Activated naive CD4-positive, alpha-beta T cell (primary cell): ENCODE measurements at places on chromosomes 11 and 22.
A peak's percentile ranks its signal among the peaks of the same experiment; 100 is the strongest.

DNA sequence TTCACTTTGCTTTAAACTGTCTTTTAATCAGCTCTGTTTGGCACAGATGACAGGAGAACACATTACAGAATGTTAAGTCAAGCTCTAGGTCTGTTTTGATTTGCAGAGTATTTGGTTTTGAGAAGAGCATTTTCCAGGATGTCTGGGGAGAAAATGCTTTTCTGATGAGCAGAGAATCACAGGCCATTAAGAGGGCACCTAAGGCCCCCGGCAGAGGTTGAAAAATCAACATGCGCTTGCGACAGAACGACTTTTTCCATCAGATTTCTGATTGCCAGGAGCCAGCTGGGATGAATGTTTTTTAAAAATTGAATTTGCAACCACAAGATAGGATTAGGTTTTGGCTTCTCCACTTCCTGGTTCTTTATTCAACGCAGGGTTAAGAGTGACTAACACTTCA, 304.5 kb downstream of the JRKL start:
- DNase-seq, result no peak

GRCh38 chr22:31248138-31248745, 36.1 kb downstream of the LIMK2 start:
- DNase-seq, result peak; percentile 14

DNA sequence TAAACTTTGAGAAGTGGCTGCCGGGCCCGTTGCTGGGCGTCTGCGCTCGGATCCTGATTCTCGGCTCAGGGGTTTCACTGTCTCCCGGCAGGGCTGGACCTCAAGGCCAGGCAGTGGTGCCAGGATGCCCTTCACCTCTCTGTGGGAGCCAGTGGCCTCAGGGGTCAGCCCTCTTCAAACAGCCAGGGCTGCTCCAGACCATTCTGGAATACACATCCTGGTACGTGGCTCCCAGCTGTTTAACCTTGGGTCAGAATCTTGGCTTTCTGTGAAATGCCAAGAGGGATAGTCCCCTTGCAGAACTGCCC, 70.5 kb downstream of the MPPED1 start:
- DNase-seq, result no peak

- no peak for DNase-seq
Observed at GRCh38 chr22:27639248-27640086, 162.1 kb downstream of the MN1 start.

DNA sequence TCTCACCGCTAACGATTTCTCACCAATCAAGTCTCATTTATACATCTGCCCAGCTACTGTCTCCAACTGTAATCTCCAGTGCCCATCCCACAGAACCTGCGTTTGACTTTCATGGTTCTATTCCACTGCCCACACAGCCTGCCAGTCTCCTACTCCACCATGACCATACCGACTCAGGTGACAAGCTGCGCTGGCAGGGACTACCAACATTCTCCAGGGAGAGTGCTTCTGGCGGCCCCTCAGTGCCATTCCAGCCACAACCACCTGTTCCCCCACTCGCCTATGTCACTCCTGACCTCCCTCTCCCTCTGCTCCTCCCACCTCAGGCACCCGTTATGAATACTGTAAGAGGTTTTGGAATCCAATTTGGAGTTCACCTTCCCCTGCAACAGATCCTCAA, 108.5 kb upstream of the BID start:
- no peak for DNase-seq

DNA sequence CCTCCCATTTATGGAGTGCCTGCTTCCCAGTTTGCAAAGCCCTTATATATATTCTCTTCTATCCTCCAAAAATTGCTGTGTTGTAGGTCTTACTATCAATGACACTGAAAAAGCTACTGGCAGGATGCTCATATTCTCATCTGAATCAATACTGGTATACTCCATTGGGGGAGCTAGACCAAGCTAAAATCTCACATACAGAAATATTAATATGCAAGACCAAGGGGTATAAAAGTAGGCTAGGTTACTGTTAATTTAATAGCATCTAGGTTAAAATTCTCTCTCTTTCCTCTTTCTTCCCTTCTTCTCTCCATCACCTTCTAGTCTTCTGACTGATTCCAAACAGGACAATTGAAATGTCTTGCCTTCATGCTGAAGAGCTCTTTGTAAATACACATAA, 17.1 kb upstream of the BDNF start:
- no peak for DNase-seq

- no peak for DNase-seq
Observed at GRCh38 chr11:9672288-9672916, 8.5 kb downstream of the SWAP70 start.

DNA sequence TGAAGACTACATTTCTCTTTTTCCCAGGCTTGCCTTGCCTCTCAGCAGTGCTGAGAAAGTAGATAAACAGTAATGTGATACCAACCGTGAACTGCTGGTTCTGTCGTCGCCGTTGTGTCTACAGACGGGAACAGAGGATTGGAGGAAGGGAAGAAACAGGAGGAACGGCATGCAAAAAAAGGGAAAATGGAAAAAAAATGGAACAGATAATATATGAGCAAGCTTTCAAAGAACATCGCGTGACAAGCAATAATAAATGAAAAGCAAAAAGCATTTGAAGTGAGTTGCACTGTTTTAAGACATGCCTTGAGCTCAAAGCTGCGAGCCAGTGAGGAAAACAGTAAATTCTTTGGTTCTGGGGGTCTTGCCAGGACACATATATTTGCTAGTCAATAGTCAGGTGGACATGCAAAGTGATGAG, 305.9 kb downstream of the CADM1 start:
- no peak for DNase-seq

GRCh38 chr22:20131597-20131858, at the start of gene ZDHHC8:
Gene ZDHHC8, plus strand, starts transcription at chr22:20131804. Its CDS starts 144 bp downstream, at chr22:20131948.
- DNase-seq, result no peak

DNA sequence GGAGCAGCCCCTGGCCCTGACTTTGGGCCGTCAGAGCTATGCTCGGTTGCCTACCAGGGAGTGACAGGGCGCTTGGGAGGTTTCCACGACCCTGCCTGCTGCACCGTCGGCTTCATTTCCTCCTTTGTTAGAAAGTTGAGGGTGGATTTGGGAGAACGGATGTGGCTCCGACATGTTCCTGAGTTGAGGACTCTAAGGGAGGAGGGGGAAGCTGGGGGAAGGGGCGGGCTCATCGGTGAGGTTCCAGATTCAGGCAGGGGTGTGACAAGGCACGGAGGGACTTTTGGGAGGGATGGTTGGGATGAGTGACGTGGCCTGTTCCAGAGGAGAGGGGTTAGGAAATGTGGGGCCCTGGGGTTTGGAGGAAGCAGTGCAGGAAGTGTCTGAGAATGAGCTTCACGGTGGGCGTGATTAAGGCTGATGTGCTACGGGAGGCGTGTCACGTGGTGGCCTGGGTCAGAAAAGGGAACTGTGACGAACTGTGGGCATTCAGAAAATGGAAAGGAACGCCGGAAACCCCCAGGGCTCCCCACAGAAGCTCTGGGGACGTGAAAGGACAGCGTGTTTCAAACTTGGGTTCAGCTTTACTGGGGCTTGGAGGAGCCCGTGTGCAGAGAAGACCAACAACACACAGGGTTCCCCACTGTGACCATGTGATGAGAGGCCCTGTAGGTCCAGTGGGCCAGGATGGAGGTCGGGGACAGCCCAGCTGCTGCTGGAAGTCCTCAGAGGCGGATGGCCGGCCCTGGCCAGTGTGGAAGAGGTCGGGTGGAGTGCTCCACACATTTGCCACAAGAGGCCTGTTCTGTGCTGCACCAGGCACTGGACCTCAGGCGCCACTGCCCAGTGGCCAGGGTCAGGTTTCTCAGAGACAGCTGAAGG, 2.8 kb downstream of the PARVB start:
- DNase-seq, result no peak

DNA sequence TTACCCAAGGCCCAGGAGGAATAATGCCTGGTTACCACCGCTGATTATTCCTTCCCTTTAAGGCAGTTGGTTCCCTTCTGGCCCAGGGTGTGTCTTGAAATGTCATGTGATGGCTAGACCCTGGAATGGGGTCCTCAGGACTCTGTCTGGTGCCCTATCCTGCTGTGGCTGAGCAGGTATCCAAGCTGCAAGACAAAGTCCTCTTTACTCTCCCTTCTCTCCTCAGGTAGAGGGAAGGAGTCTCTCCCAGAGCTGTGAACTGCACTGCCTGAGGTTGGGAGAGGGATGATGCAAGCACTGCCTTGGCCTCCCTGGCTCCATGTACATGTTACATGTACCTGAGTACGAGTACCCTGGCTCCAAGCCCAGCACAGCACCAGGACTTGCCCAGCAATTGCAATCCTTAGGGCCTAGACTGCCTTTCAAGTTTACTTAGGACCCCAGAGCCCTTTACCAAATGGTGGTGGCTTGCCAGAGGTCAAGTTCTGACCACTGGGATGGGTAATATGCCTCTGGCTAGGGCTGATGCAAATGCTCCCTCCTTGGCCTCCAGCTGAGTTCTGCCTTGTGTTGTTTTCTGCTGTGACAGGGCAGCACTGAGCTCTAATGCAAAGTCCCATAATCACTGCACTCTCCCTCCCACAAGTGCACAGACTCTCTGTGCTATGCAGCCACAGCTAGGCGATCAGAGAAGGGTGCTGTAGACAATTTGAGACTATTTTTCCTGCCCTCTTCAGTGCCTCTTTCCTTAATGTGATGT, 20.7 kb upstream of the AQP11 start:
- DNase-seq, result no peak

DNA sequence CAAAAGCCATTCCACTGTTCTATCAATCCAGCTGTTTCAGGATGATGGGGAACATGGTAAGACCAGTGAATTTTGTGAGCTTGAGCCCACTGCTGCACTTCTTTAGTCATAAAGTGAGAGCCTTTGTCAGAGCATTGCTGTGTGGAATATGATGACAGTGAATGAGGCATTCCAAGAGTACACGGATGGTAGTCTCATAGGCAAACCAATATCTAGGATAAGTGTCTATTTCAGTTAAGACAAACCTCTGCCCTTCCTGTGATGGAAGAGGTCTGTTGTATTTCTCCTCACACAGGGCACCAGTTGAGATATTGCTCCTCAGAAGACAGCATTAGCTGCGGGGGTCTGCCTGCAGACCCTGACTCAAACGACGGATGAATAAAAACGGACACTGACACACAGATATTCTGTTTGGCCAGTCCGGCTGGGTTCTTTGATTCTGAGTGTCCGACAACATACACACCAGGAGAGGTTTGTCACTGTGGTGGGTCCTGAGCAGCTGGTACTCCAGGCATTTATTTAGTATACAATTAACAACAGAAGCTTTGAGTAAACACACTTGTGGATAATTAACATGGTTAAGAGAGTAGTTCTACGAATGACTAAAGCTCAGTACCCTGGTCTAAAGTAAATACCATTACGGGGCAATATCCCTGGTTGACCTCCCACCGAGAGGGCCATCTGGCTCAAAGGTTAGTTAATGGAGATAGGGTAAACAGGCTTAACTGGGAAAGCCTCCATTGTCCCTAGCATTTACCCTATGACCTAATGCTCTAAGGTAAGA, 121.7 kb downstream of the ZNF280B start:
- no peak for DNase-seq

DNA sequence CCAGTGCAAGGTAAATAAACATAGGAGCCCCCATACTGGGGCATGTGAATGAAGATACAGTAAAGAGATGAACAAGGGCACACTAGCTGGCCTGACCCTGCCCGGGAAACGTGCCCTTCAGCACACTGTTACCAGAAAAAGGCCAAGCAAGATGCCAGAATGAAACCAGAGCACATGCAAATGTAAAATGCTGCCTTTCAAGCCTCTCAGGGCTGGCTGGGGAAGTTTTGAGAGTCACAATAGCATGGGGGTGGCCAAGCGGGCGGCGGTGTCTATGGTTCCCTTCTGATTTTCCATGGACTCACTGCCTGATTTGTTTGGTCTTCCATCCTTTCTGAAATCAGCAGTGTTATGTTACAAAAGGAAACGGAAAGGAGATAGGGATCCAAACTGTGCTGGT, 18.9 kb upstream of the SUSD2 start:
- DNase-seq, result no peak

DNA sequence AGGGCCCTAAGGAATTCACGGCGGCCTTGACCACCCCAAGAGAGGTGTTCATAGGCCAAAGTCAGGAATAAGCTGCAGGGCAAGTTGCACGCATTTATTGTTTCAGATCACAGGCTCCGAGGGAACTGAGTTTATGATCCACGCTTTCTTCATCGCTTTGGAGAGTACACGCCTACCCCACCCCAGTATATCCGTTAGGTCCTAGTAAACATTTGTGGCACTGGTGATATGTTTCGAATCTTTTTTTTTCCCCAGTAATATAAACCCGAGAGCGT, 805 bp downstream of the GANAB start:
- no peak for DNase-seq

DNA sequence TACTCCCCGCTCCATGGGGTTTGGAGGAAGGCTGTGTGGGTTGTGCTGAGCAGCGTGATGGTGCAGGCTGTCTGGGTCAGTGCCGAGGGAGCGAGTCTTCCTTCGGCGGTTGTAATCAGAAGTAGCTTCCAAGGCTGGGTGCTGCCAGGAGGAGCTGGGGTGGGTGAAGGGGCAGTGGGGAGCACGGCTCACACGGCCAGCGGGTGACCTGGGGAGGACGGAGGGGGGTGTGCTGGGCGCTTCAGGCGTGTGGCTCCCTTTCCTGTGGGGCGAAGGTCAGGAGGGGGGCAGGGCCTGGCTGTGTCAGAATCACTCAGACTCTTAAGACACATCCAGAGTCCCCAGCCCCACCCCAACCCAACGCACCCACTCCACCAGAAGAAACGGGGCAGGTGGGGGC, 60.2 kb downstream of the LRP5 start:
- DNase-seq, result no peak

DNA sequence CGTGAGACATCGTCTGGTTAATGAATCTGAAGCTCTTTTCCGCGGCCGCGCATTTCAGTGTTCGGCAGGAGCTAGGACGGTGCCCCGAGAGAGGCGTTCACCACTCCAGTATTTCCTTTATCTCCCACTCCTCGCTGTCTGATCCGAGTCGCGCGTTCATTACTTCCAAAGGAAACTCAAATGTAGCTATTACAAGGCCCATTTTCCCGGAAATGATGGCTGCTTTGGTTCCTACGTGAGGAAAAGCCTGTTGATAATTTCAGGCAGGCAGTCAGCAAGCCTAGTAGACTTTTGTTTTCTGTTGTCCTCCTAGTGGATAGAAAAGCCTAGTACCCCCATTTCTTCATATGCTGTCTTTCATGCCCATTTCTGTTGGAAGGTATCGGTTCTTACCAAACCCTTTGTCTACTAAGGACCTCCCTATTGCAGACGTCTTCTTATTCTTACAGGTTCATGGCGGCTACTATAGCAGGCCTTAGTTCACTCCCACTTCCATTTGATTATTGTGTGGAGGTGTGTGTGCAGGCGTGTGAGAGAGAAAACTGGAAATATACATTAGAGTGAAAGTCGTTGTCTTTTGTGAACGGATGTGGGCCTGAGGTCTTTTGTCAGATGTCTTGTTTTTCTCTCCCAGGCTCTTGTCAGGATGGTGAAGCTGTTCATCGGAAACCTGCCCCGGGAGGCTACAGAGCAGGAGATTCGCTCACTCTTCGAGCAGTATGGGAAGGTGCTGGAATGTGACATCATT, 737 bp downstream of the RBM4 start:
- no peak for DNase-seq

- DNase-seq, result no peak
Observed at GRCh38 chr11:95524314-95525036, 265.1 kb downstream of the FAM76B start.

- DNase-seq, result no peak
Observed at GRCh38 chr11:68987211-68987610, 6.4 kb upstream of the MRGPRD start.
